T-helper 17 cell (primary cell): ENCODE measurements at places on chromosomes 12 and 14.

- no peaks in the 10 kb centered on the region for H3K36me3 ChIP-seq
- no peak overlapping the region for H3K27ac ChIP-seq
- no peak overlapping the region for H3K4me3 ChIP-seq
- peaks cover 4% of the 10 kb centered on the region for H3K4me1 ChIP-seq
- peaks cover 45% of the 10 kb centered on the region for H3K27me3 ChIP-seq
Observed at GRCh38 chr14:96221109-96221650, 16.5 kb downstream of the BDKRB2 start.

GRCh38 chr12:95796982-95797289, 6.4 kb upstream of the NTN4 start:
- DNase-seq: no peak
- no peaks in the 10 kb centered on the region for H3K36me3 ChIP-seq
- H3K27me3 ChIP-seq: peaks cover under 1% of the 10 kb centered on the region
- H3K27ac ChIP-seq: peak overlapping the region; percentile 1

DNA sequence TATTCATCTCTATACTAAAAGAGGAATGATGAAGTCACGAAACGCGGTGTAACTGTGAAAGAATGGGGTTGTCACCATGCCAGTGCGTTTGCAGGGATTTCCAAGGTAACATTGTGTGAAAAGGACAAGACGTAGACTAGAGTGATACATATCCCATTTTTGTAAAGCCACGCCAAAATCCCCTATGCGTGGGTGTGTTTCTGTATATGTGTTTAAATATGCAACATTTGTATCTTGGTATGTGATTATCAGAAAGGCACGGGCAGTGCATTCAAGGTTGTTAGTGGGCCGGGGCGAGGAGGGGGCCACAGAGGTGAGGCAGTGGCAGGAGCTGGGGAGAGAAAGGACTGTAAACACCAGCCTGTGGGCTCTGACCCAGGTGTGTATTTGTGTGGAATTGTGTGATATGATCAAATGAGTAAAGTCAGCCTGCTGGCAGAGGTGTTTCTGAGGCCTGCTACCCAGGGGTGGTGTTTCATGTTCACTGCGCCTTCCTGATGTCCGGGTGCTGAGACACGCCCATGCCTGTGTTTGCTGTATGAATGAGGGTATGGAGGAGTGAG, 137.8 kb downstream of the ADGRD1 start:
- peaks cover 9% of the 10 kb centered on the region for H3K4me1 ChIP-seq
- DNase-seq: no peak
- no peak overlapping the region for H3K4me3 ChIP-seq
- H3K36me3 ChIP-seq: no peaks in the 10 kb centered on the region

DNA sequence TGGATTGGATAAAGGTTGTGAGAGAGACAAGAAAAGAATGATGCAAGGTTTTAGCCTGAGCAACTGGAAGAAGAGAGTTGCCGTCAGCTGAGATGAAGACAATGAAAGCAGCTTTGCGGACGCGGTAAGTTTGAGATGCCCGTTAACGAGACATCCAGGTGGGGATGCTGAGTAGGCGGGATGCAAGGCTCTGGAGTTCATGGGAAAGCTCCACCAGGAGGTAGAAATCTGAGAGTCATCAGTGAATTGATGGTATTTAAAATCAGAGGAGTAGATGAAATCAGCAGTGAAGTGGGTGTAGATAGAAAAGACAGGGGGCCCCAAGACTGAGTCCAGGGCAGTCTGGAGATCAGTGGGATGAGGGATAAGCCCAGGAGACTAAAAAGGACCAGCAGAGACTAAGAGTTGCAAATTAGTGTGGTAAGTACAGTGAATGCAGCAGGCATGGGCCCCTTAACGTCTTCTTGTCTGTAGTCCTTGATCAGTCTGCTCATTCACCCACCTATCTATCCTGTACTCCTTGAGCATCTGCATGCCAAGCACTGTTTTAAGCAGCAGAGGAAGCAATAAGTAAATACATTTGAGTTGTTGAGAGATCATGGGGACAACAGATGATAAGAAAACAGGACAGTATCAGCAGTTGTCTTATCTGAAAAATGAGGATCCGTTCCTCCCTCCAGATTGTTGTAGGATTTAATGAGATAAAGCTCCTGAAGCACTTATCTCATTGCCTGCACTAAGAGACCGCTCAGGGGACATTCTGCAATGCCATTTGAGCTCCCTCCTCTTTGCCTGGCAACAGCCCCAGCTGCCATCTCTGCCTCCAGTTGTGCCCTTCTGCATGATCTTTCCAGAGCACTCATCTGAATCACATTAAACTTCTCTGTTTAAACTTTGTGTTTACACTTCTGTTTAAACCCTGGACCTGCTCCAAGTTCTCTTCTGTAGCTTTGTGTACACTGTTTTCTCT, 91.5 kb downstream of the APAF1 start:
- DNase-seq: no peak
- H3K27me3 ChIP-seq: no peaks in the 10 kb centered on the region
- no peak overlapping the region for H3K4me3 ChIP-seq
- H3K27ac ChIP-seq: peak overlapping the region; percentile 51

- peak overlapping the region; percentile 54 for H3K27ac ChIP-seq
- H3K4me3 ChIP-seq: no peak overlapping the region
- no peak for DNase-seq
- peaks cover 45% of the 10 kb centered on the region for H3K4me1 ChIP-seq
Observed at GRCh38 chr12:45966486-45966885, 23.9 kb downstream of the SCAF11 start.

DNA sequence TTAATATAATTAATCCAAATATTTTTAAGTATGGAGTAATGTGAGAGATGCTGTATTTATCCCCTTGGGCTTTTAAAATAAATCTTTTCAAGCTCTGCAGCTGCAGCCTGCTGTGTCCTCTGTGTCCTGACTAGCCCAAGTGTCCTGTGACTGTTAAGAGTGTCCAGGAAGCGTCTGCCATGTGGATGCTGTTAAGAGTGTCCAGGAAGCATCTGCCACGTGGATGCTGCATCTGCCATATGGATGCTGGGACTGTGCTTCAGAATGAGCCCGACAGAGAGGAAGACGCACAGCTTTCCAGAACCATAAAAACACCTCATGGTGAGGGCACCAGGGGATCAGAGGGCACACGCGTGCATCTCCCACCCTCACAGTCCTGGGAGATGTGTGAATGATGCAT, 307.2 kb downstream of the ADGRD1 start:
- H3K4me3 ChIP-seq: no peak overlapping the region
- H3K27me3 ChIP-seq: peaks cover 14% of the 10 kb centered on the region
- no peaks in the 10 kb centered on the region for H3K4me1 ChIP-seq
- H3K27ac ChIP-seq: no peak overlapping the region

DNA sequence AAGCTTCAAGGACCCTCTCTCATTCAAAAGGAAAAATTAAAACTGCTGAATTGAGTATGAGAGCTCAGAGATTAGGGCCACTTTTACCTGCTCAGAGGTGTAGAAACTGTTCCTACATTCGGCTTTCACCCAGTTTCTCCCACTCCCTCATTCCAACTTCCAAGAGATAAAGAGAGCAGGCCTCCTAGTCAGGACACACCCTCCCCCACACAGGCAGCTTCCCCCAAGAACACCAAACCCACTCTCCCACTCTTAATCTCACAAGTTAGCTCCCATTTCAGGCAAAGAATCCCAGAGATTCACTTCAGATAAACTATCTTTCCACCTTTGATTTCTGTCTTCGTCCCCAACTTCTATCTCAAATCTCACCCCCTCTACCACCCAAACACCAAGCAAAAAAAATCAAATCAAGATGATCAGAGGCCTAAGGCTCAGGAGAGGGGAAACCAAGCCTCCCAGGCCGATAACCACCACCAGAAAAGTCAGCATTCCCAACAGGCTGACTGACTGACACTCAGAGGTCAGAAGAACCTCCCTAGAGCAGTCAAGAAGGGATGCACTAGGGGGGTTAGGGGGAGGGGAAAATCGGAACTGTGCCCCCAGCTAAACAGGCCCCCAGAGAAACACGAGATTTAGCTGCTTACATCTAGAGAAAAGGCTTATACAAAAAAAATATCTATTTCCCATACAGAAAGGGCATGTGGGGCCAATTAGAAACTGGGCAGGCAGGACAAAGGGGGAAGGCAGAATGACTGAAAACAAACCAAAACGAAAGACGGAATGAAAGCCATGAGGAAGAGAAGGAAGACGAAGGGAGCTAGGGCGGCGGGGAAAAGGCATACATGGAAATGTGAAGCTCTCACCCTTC, 13.2 kb upstream of the CDH24 start:
- H3K27ac ChIP-seq: peak overlapping the region; percentile 95
- peak overlapping the region; percentile 93 for H3K4me3 ChIP-seq
- DNase-seq: no peak
- no peaks in the 10 kb centered on the region for H3K27me3 ChIP-seq
- peaks cover 3% of the 10 kb centered on the region for H3K36me3 ChIP-seq
